ENCODE measurements at places on chromosomes 2 and 18. TPM values are rescaled to one million over a fixed set of nuclear protein-coding genes. Genes with fewer than 3 reads are reported as not detected.

SDC1 gene
- polyA plus RNA-seq = 14.9 TPM

DSG3 gene
- not detected for polyA plus RNA-seq

GLI2 gene
- polyA plus RNA-seq = 0.14 TPM

RAMP1 gene
- 25.5 TPM for polyA plus RNA-seq

IL1R2 gene
- polyA plus RNA-seq = not detected

SLC9A4 gene
- polyA plus RNA-seq = 0.06 TPM

FN1 gene
- 5.1 TPM for polyA plus RNA-seq

TBR1 gene
- polyA plus RNA-seq = 4.5 TPM

GALR1 gene
- 0.14 TPM for polyA plus RNA-seq
